Lower lobe of right lung (tissue), 2 donors: ENCODE measurements at places on chromosomes 2 and 18.

- DNase-seq = no peak
Measured at GRCh38 chr2:99425022-99425421, 64.8 kb downstream of the REV1 start.

GRCh38 chr18:57294547-57294946, 57.8 kb upstream of the ST8SIA3 start:
- no peak for DNase-seq

- DNase-seq = no peak
Measured at GRCh38 chr2:28702415-28702861, 49.2 kb upstream of the PPP1CB start.

GRCh38 chr2:19367326-19367725, 8.9 kb upstream of the OSR1 start:
- no peak for DNase-seq
